T-cell (primary cell): ENCODE measurements at places on chromosomes 1 and 21. TPM values are rescaled to one million over a fixed set of nuclear protein-coding genes. Genes with fewer than 3 reads are reported as not detected.

- no peaks in the 10 kb centered on the region for H3K4me1 ChIP-seq
- H3K4me3 ChIP-seq = no peak overlapping the region
- no peak overlapping the region for H3K27ac ChIP-seq
- H3K36me3 ChIP-seq = no peaks in the 10 kb centered on the region
- H3K27me3 ChIP-seq = no peaks in the 10 kb centered on the region
These were observed 70.6 kb upstream of the DYNLT5 start for GRCh38 chr1:66681686-66682085.

- no peaks in the 10 kb centered on the region for H3K27me3 ChIP-seq
- H3K27ac ChIP-seq = no peak overlapping the region
- no peak overlapping the region for H3K4me3 ChIP-seq
- no peak for DNase-seq
These were observed 54.9 kb downstream of the KLHDC7A start for GRCh38 chr1:18535391-18536210.

GRCh38 chr1:27332536-27333281 is 9.1 kb upstream of the SYTL1 start:
- DNase-seq = peak; percentile 20
- H3K36me3 ChIP-seq = peaks cover 16% of the 10 kb centered on the region
- H3K27ac ChIP-seq = peak overlapping the region; percentile 32
- H3K27me3 ChIP-seq = no peaks in the 10 kb centered on the region
- H3K4me3 ChIP-seq = no peak overlapping the region

GRCh38 chr1:94178901-94179300 is 58.0 kb upstream of the ABCA4 start:
- no peaks in the 10 kb centered on the region for H3K27me3 ChIP-seq
- DNase-seq = no peak
- no peaks in the 10 kb centered on the region for H3K4me1 ChIP-seq
- no peaks in the 10 kb centered on the region for H3K36me3 ChIP-seq
- no peak overlapping the region for H3K27ac ChIP-seq

- H3K27ac ChIP-seq = no peak overlapping the region
- no peaks in the 10 kb centered on the region for H3K4me1 ChIP-seq
- H3K4me3 ChIP-seq = no peak overlapping the region
- H3K36me3 ChIP-seq = no peaks in the 10 kb centered on the region
- no peak for DNase-seq
These were observed 1359.1 kb upstream of the ADGRL2 start for GRCh38 chr1:80441664-80442063.

DNA sequence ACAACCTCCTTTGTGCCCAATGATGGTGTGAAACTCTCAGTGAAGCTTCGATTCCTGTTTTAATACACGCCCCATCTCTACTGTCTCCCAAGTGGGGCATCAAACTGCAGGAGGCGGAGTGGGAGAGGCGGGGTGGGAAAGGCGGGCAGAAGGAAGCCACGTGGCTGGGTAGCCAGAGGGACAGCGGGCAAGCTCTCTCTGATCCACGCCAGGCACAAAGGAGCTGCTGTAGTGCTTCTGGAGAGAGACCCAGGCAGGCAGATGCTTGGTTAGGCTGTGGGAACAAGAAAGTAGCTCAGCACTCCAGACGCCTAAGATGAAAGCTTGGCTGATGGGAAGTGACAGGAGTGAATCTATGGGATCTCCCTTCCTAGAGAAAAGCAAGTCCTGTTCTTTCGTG is 25.7 kb downstream of the TRIM67 start:
- H3K27ac ChIP-seq = no peak overlapping the region
- no peak for DNase-seq
- no peak overlapping the region for H3K4me3 ChIP-seq
- no peaks in the 10 kb centered on the region for H3K36me3 ChIP-seq
- H3K27me3 ChIP-seq = peaks cover 44% of the 10 kb centered on the region

The GJA5 gene
- not detected for total RNA-seq

The PRKCZ gene
- 27.5 TPM for total RNA-seq

DNA sequence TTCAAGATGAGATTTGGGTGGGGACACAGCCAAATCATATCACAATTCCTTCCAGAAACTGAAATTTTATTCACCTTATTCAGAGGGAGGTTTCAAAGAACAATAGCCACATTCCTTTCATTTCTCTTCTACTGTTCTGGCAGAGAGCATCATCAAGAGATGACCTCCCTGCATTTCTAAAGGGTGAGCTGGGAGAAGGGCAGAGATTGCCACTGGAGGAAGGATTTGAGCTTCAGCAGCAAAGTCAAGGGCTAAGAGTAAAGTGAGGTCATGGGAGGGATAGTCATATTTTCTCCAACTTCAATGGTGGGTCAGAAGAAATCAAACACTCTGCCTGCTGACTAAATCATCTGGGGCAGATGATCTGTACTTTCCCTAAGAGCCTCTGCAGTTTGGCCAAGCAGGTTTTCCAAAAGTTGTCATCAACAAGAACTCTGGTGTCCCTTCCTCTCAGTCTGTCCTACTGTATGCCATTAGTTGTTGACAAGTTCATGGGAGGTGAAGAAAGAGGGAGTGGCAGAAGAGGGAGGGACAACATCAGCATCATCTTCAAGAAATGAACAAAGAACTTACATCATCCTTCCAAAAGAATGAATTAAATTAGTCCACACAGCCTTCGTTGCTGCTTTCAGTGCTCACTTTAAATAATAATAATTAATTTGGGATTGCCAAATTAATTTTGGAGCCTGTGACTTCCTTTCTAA is 298.3 kb downstream of the ASTN1 start:
- H3K4me1 ChIP-seq = no peaks in the 10 kb centered on the region
- no peak overlapping the region for H3K4me3 ChIP-seq
- no peak overlapping the region for H3K27ac ChIP-seq
- peaks cover 2% of the 10 kb centered on the region for H3K27me3 ChIP-seq
- DNase-seq = no peak

The NBPF6 gene
- total RNA-seq = not detected

The ILDR2 gene
- total RNA-seq = 0.13 TPM

DNA sequence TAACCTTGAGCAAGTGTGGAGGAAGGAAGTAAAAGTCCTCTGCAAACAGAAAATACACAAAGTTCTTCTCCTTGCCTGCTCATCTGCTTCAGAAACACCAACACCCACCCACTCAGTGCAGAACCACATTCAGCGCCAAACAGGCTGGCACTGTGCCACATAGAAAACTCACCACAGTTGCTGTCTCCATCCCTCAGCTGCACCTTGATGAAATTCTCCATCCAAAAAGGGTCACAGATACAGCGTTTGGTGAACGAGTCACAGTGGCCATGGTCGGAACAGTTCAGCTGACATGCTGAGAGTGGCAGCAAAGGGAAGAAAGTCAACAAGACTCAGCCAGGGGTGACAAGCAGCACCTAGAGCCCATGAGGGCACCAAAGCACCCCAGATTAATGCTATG is 114.5 kb downstream of the KIAA0319L start:
- H3K4me3 ChIP-seq = no peak overlapping the region
- DNase-seq = no peak
- H3K36me3 ChIP-seq = peaks cover 88% of the 10 kb centered on the region
- H3K4me1 ChIP-seq = no peaks in the 10 kb centered on the region
- no peaks in the 10 kb centered on the region for H3K27me3 ChIP-seq

The PEAR1 gene
- total RNA-seq = 0.67 TPM

DNA sequence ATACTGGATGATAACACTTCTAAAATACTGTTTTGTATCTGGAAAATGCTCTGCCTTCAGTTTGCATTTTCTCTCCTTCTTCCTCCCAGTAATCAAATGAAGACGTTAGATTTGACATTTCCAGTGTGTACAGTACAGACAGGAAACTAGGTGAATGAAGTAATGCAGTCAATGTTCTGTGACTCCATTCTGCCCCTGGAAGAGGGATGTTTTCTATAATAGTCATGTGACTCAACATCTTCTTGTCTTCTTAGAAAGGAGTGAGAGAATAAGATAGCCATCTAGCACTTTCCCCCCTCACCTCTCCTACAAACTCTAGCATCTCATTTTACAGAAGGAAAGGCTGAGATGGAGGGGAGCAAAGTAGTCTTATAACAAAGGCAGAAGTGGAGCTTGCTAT is 77.6 kb downstream of the DDR2 start:
- H3K27ac ChIP-seq = no peak overlapping the region
- no peaks in the 10 kb centered on the region for H3K36me3 ChIP-seq
- H3K4me1 ChIP-seq = no peaks in the 10 kb centered on the region

The OR14A2 gene
- not detected for total RNA-seq

- H3K27me3 ChIP-seq = no peaks in the 10 kb centered on the region
- H3K36me3 ChIP-seq = no peaks in the 10 kb centered on the region
- H3K4me3 ChIP-seq = no peak overlapping the region
- no peak overlapping the region for H3K27ac ChIP-seq
- H3K4me1 ChIP-seq = peaks cover 10% of the 10 kb centered on the region
These were observed 697 bp downstream of the PRDM16 start for GRCh38 chr1:3069491-3070308.

The TMEM200B gene
- total RNA-seq = 0.16 TPM

The APOBEC4 gene
- total RNA-seq = not detected

The S100A3 gene
- not detected for total RNA-seq
